ENCODE measurements at places on chromosomes 1 and 21. TPM values are rescaled to one million over a fixed set of nuclear protein-coding genes. Genes with fewer than 3 reads are reported as not detected.

Gene PLD5
- total RNA-seq, result 0.22 TPM

Gene KIF14
- 0.05 TPM for total RNA-seq

Gene PADI1
- total RNA-seq, result not detected

Gene NHLH1
- total RNA-seq, result 0.47 TPM

Gene S100A16
- not detected for total RNA-seq

Gene FGGY
- 11.1 TPM for total RNA-seq

Gene RCSD1
- 156 TPM for total RNA-seq

GRCh38 chr1:245079021-245079609 is 75.7 kb upstream of the KIF26B start:
- H3K27me3 ChIP-seq, result peaks cover 3% of the 10 kb centered on the region
- H3K4me1 ChIP-seq, result no peaks in the 10 kb centered on the region
- H3K27ac ChIP-seq, result no peak overlapping the region
- H3K36me3 ChIP-seq, result no peaks in the 10 kb centered on the region

GRCh38 chr1:213303286-213303685 is 252.2 kb downstream of the RPS6KC1 start:
- no peaks in the 10 kb centered on the region for H3K27me3 ChIP-seq
- no peaks in the 10 kb centered on the region for H3K36me3 ChIP-seq
- no peak overlapping the region for H3K27ac ChIP-seq
- H3K4me3 ChIP-seq, result no peak overlapping the region
- DNase-seq, result no peak

DNA sequence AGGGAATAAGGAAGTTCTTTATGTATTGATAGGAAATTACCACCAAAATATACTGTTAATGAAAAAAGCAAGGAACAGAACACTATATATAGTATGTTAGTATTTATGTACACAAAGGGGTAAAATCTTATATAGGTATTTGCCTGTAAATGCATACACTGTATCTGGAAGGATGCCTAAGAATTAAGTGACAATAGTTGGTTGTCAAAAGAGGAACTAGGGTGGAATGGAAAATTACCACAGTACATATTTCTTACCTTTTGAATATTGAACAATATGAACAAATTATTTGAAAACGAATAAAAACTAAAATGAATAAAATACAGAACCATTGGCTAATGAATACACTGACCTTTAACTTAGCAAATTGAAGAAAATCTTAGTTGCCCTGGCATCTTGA is 13.6 kb downstream of the ARPC5 start:
- DNase-seq, result no peak
- H3K27me3 ChIP-seq, result no peaks in the 10 kb centered on the region
- peaks cover 37% of the 10 kb centered on the region for H3K36me3 ChIP-seq
- peak overlapping the region; percentile 45 for H3K27ac ChIP-seq
- peaks cover 9% of the 10 kb centered on the region for H3K4me1 ChIP-seq
- H3K4me3 ChIP-seq, result no peak overlapping the region

DNA sequence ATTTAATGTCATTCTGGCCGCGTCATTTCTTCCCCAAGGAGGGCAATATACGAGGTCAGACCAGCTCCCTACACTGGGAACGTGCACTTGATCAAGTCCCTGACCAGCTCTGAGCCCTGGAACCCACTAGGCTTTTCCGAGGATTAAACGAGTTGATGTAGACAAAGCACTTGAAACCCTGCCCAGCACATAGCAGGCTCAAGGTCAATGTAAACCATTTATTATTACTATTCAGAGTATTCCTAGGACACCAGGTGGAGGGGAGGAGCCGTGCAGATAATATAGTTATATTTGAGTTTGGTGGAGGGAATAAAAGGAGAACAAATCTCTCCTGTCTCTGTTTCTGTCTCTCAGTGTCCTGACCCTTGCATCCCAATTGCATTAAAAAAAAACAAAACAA is 174.1 kb upstream of the IGSF21 start:
- H3K4me1 ChIP-seq, result no peaks in the 10 kb centered on the region
- no peak overlapping the region for H3K4me3 ChIP-seq
- H3K27ac ChIP-seq, result no peak overlapping the region
- DNase-seq, result no peak

DNA sequence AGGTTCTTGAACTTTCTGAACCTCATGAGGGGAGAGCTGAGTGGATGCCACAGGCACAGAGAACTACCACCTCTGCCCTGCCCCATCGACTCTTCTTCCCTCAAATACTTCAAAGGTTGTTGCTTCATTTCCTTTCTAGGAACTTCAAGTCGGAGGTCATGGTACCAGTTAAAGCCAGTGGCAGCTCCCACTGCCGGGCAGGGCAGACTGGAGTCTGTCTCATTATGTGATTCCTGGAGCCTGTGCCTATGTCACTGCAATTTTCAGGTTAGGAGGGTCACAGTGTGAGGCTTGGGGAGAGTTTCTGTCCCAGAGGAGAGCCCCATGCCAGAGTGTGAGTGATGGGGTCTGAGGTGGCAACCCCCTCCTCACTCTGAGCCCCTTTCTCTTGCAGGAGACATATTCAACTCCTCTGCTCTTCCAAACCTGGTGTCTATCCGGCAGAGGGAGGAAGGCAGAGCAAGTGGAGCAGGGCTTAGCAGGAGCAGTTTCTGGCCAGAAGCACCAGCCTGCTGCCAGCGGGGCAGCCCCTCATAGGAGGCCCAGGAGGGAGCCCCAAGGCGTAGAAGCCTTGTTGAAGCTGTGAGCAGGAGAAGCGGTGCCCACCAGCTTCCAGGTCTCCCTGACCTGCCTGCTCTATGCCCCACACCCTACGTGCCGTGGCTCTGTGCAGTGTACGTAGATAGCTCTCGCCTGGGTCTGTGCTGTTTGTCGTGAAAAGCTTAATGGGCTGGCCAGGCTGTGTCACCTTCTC is 29.3 kb downstream of the CAMK1G start:
- no peak overlapping the region for H3K27ac ChIP-seq
- H3K4me3 ChIP-seq, result no peak overlapping the region
- H3K27me3 ChIP-seq, result no peaks in the 10 kb centered on the region

- peak overlapping the region; percentile 96 for H3K4me3 ChIP-seq
- H3K27ac ChIP-seq, result peak overlapping the region; percentile 100
- peaks cover 44% of the 10 kb centered on the region for H3K36me3 ChIP-seq
- H3K27me3 ChIP-seq, result no peaks in the 10 kb centered on the region
- DNase-seq, result no peak
- H3K4me1 ChIP-seq, result peaks cover 66% of the 10 kb centered on the region
These were observed 1.2 kb upstream of the UBAP2L start for GRCh38 chr1:154219541-154219940.

DNA sequence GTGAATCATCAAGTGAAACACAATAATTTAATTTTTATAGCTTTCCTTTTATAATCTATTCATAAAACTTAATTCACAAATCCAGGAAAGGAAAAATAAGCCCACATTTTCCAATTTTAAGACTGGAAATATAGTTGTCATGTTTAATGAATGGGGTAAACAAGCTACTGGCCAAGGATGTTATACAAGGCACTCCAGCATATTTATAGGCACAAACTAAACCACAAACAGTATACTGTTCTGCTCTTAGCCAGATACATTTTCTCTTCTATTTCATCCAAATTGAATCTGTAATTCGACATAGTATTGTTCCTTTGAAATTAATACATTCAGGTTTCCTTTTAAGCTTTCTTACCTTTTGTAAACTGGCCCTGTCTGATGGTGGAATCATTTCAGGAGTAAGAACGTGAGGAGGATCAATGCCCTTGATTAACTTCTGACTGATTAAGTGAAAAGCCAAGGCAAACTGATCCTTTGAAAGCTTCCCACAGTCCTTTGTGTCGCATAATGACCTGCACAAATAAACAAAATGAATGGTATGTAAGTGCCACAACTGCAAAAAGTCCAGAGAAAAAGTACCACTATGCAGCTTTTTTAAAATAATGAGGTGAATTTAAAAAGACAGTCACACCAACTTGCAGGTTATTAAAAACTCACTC is 74.4 kb downstream of the EPS15 start:
- H3K27me3 ChIP-seq, result no peaks in the 10 kb centered on the region
- no peak for DNase-seq
- peaks cover 6% of the 10 kb centered on the region for H3K4me1 ChIP-seq
- H3K36me3 ChIP-seq, result peaks cover 4% of the 10 kb centered on the region

DNA sequence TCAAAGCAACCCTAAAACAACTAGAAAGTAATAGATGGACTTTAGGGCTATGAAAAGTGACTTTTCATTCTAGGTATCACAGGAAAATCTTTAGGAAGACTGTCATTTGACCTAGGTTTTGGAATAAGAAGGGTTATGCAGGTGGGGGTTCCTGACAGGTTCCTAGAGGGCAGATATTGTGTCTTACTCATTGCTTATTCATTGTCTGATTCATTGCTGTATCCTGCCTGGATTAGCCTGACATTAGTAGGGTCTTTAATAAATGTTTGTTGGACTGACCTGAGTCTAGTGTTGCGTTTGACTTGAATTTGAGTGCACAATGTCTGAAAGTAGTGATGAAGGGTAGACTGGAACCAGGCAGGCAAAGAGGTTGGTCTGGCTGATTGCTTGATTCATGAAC is 6.0 kb downstream of the FNBP1L start:
- H3K4me3 ChIP-seq, result no peak overlapping the region
- no peak for DNase-seq
- H3K27ac ChIP-seq, result no peak overlapping the region
- H3K4me1 ChIP-seq, result peaks cover 7% of the 10 kb centered on the region
- peaks cover 49% of the 10 kb centered on the region for H3K27me3 ChIP-seq

DNA sequence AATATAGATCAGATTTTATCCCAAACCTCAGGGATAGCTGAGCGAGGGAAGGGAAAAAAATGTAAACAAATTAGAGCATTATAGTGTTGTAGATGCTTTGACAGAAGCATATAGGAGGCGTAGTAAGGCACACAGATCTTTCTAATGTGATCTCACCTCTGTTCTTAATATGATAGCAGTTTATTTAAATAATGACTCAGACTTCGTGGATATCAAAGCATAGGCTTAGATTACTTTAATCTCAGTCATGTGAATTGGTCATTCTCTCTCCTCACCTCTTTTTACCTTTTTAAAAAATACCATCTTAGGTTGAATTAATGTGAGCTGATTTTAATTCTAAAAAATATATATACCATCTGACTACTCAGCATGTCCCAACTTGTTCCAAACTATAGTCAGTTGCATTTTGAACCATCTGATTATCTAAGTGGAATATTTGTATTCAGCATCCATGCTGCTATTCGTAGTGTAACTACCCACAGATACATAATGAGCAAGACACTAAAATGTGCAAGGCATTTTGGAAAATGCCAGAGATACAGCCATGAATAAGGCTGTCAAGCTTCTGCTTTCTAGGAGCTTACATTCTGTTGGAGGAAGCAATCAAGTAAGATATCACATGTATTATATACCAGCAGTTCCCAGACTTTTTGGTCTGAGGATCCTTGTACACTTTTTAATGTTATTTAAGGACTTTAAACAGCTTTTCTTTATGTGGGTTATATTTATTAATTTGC is 76.7 kb downstream of the OSBPL9 start:
- no peaks in the 10 kb centered on the region for H3K27me3 ChIP-seq
- H3K4me3 ChIP-seq, result no peak overlapping the region
- DNase-seq, result no peak
- peaks cover 6% of the 10 kb centered on the region for H3K4me1 ChIP-seq
- H3K36me3 ChIP-seq, result no peaks in the 10 kb centered on the region

- peaks cover 11% of the 10 kb centered on the region for H3K4me1 ChIP-seq
- no peak overlapping the region for H3K27ac ChIP-seq
- DNase-seq, result no peak
- H3K36me3 ChIP-seq, result no peaks in the 10 kb centered on the region
- no peaks in the 10 kb centered on the region for H3K27me3 ChIP-seq
These were observed 93.5 kb downstream of the SIK1 start for GRCh38 chr21:43333298-43334062.

DNA sequence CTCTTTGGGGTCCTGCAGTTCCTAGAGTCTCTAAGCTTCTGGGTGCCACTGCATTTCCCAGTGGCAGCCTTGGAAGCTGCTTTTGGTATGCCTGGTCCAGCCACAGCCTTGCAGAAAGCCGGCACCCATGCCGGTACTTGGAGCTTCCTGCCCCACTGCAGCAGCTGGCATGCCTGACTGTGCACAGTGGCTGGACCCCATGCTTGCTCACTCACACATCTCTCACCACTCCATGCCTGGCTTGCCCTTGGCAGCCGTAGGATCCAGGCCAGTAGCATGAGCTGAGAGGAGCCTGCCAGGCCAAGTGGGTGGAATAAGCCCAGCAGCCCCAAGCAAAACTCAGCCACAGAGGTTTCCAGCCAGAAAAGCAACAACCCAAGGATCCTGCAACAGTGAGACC is 20.3 kb upstream of the FNBP1L start:
- DNase-seq, result no peak
- H3K4me1 ChIP-seq, result no peaks in the 10 kb centered on the region
- H3K4me3 ChIP-seq, result no peak overlapping the region
- H3K36me3 ChIP-seq, result no peaks in the 10 kb centered on the region
- no peak overlapping the region for H3K27ac ChIP-seq
- H3K27me3 ChIP-seq, result peaks cover 2% of the 10 kb centered on the region

- DNase-seq, result no peak
- no peak overlapping the region for H3K4me3 ChIP-seq
- H3K36me3 ChIP-seq, result no peaks in the 10 kb centered on the region
- no peaks in the 10 kb centered on the region for H3K27me3 ChIP-seq
These were observed 117.4 kb upstream of the ATP1A1 start for GRCh38 chr1:116255486-116256285.

- H3K4me3 ChIP-seq, result no peak overlapping the region
- no peak for DNase-seq
- no peaks in the 10 kb centered on the region for H3K36me3 ChIP-seq
- no peak overlapping the region for H3K27ac ChIP-seq
- no peaks in the 10 kb centered on the region for H3K4me1 ChIP-seq
These were observed 14.7 kb downstream of the METTL18 start for GRCh38 chr1:169779970-169780369.

- H3K27me3 ChIP-seq, result peaks cover 61% of the 10 kb centered on the region
- no peak for DNase-seq
- H3K4me3 ChIP-seq, result no peak overlapping the region
- H3K4me1 ChIP-seq, result peaks cover 9% of the 10 kb centered on the region
- H3K27ac ChIP-seq, result no peak overlapping the region
- no peaks in the 10 kb centered on the region for H3K36me3 ChIP-seq
These were observed 57.9 kb upstream of the FMOD start for GRCh38 chr1:203408486-203409481.

- H3K27me3 ChIP-seq, result no peaks in the 10 kb centered on the region
- DNase-seq, result no peak
- H3K4me1 ChIP-seq, result peaks cover 86% of the 10 kb centered on the region
- H3K36me3 ChIP-seq, result peaks cover 8% of the 10 kb centered on the region
- H3K4me3 ChIP-seq, result peak overlapping the region; percentile 8
- H3K27ac ChIP-seq, result no peak overlapping the region
These were observed 30.3 kb downstream of the DYRK1A start for GRCh38 chr21:37396855-37397254.

GRCh38 chr1:16117936-16118335 is 37.9 kb downstream of the EPHA2 start:
- H3K4me1 ChIP-seq, result peaks cover 4% of the 10 kb centered on the region
- no peaks in the 10 kb centered on the region for H3K36me3 ChIP-seq
- no peak overlapping the region for H3K4me3 ChIP-seq
- peaks cover 3% of the 10 kb centered on the region for H3K27me3 ChIP-seq

DNA sequence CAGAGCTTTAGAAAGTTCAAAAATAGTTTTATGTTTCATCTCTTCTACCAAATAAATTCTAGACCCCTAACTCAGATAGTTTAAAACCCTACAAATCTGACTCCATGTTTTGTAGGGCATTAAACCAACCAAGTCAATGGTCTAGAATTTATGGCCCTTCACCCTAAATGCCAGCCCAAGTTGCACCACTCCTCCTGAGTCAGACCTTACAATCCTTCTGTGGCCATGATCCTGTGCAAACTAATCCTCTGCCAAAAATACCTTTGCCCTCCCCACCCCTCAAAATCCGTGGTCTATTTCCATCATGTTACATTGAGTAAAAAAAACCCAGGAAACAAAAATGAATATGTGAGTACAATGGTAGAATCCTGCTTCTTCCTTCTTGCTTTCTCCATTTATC is 179.3 kb downstream of the NR5A2 start:
- H3K27ac ChIP-seq, result no peak overlapping the region
- H3K4me1 ChIP-seq, result no peaks in the 10 kb centered on the region
- DNase-seq, result no peak
